ENCODE measurements at places on chromosomes 13 and 19.

- no peak for DNase-seq
Measured at GRCh38 chr13:109836629-109837607, 50.5 kb upstream of the IRS2 start.

DNA sequence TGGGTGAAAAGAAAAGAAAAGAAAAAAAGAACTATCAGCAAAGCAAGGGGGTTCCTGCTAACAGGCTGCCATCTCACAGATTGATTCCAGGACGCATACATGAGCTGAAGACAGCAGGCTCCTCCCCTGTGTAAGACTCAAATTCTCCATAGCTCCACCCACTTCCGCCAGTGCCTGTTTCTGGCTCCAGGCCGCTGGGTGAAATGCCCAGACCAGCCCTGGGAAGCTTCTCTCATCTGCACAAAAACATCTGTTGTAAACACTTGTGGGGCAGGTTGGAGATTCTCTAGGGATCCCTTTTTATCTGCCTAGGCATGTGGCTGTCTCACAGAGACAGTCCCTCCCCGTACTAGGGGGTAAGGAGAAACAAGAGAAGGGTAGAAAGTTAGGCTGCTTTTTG, 1054.4 kb upstream of the SPRY2 start:
- DNase-seq, result no peak

DNA sequence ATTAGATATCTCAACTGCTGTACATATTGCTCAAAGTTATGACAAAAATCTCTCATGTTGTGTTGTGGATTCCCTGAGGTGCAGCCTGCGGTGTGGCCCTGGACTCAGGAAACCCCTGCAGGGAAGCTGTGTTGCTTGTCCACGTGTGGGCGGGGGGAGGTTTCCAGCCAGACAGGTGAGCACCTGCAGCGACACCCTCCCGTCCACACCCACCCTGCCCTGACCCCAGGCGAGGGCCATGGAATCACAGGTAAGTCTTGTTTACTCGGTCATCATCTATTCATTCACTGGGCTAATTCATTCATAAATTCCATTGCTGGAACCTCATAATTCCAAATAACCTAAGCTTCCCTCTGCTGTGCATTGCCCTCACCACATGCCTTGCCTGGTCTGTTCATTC, 14.1 kb downstream of the PLPP2 start:
- no peak for DNase-seq

DNA sequence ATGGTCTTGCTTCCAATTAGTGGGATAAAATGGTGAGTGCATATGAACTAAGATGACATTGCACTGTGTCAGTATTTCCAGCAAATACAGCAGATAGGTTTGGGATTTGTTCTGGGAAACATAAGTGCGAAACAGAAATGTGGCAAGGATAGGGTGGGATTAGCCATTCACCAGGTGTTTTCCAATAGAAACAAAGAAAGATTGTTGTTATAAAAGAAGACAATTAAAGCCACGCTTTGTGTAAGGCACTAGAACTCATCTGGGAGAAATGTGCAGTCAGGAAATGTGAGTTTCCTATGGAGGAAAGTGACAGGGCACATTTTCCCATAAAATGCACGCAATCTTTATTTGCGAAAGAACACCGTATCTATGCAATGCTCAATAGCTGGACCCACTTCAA, 1547.8 kb downstream of the EFNB2 start:
- DNase-seq, result no peak

DNA sequence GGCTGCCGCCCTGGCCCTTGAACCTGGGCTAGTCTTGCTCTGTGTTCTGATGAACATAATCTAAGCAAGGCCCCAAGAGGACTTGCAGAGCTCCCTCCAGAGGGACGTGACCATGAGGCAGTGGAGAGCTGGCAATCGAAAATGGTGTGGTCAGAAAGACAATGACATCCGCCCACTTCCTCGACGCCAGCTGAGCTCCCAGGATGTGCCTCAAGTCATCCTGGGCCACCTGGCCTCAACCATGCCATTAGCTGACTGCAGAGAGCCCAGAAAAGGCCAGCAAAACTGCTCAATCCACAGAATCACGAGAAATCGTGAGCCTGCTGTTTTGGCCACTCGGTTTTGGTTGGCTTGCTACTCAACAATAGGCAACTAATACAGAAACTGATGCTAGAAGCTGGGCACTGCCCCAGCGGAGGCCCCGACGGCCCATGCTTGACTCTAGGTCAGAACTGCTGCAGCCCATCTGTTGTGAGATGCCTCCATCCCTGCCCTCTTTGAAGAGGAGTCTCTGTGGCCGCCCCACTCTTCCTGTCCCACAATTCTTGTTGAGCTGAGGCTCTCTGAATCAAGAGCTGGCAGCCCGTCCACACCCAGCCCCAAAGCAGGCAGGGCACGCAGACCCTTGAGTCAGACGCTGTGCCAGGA, 53.3 kb downstream of the STK24 start:
- DNase-seq, result no peak

DNA sequence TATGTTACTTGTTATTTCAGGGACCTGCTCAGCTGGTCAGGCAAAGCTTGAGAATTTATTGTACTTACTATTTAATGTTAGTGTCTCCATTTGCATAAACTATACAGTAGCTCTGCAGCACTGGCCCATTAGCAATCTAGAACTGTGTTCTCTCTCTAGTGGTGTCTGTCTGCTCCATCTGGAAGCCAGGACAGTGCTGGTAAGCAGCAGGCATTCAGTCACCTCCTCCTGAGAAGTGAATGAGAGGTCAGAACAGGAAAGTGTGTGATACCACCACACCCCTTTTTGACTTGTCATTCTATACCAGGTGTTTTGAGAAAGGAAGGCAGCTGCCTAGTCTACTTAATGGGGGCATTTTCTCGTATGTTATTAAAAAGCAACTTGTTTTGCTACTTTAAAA, 3.9 kb downstream of the COG3 start:
- no peak for DNase-seq

DNA sequence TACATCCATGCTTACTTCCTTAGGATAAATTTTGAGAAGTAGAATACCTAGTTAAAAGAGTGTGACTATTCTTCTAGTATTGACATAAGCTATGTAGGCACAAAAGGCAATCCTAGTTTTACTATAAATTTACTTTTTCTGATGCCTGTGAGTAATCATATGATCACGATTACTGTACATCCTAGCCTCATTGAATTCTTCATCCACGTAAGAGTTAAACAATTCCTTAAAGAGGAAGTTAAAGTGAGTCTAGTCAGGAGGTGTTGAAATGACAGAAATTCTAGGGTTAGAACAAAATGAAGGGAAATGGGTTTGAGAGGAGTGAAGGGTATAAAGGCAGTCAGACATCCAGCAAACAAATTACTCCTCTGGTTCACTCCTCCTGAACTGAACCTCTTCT, at the start of gene ACOD1:
ACOD1 (plus strand) TSS at position 363 of the 400 bp plus-strand sequence. CDS start 48 bp downstream, outside the sequence.
- DNase-seq, result no peak

DNA sequence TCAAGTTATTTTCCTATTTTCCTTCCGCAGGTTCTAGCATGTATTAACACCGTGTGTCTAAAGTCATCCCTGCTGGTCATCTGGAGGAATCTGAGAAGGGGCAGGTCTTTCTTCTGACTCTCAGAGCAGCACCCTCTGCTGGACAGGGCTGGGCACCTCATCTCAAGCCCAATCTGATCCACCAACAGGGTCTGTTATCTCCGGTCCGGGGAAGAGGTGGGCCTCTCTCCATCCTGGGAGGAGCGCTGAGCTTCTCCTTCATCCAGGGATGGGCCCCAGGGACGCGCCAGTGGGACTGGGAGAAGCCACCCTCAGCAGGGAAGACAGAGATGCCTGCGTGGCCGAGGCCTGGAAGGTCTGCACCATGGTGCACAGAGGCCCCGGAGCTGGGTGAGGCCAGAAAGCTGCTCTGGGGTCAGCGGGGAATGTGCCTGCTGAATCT, 26.0 kb upstream of the ZNF331 start:
- DNase-seq, result peak; percentile 69

DNA sequence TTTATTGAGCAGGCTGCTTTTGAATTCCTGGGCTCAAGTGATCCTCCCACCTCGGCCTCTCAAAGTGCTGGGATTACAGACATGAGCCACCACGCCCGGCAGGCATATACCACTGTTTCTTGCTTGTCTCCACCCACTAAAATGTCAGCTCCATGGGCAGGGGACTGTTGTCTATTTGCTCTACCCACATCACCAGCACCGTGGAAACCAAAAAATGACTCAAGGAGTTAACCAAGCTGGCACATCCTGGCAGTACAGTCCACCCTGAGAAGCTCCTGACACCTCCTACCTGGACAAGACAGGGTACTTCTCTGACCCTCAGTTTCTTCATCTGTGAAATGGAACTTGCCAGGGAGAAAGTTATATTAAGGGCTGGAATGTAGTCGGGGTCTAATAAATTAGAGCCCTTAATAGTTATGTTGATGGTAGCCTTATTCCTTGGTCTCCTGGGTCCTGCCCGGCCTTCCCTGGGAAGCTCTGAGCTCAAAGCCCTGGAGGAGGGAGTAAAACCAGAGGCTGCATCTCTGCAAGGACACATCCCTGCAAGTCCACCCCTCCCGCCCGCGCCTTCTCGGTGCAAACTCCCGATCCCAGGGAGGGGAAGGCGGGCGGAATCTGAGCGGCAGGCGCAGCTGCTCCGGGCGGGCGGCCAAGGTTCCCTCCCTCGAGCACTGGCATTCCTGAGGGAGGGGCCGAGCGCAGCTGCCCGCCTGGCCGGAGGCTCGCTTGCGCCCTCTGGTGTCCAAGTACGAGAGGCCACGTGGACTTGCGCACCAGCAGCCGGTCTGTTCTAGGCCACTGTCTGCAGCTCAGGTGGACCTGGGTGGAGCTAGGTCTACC, 14.1 kb downstream of the RDH8 start:
- peak; percentile 87 for DNase-seq

DNA sequence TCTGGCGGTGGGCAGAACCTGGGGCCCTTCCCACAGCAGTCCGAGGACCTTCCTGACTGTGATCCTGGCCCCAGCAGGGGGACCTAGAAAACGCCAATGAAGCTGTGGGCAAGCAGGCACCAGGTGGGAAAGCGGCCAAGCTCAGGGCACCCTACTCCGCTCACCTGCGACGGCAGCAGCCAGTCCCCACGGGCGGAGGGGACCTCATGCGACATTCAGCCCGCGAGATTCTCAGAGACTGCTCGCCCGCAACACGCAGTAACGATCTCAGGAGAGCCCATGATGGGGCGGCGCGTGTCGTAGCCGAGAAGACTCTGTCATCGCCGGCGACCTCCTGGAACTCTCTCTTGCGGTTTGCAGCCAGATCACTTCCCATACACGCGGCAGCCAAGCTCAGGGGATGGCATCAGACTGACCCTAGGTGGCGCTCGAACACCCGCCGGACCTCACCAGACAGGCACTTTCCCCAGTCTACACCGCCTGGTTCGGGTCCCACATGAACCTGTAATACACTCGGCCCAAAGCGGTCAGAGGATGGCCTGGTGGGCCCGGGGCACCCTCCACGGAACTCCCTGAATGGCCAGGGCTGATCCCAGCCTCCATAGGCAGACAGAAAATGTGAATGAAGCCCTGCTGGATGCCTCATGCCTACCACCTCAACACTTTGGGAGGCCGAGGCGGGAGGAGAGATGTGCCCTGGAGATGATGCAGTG, 26.5 kb downstream of the MAN2B1 start:
- DNase-seq, result peak; percentile 87

DNA sequence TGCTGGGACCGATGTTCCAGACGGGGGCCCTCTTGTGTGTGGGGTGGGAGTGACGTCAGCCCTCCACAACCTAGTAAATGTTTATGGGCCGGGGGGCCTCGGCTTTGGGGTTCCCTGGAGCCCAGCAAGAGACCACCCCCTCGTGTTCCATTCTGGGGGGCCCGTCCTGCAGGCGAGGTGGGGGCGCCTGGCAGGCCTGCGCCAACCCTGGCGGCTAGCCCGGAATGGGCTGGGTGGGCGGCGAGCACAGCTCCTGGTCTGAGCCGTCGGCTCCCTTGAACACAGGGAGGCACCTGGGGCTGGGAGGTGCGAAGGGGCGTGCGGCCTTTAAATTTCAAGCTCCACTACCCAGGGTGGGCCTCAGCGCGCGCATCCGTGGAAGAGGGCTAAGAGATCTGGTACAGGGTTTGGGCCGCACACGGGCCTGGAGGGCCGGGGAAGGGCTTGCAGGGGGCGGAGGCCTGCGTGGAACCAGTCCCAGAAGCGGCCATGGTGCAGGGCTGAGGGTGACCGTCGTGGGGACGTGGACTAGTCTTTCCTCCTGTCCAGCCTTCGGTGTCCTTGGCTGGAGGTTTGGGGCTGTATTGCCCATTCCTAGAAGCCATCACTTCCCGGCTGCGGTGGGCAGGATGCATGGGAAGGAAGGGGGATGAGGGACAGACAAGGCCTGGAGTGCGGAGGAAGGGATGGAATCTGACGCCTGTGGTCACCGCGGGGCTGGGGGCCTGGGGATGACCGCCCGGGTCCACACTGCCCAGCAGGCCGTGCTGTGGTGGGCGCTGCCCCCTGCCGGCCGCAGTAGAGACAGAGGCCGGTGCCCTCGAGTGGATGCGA, 11.4 kb downstream of the NDUFA11 start:
- DNase-seq, result peak; percentile 51

GRCh38 chr19:44974857-44975256, 19.7 kb downstream of the CLPTM1 start:
- no peak for DNase-seq

DNA sequence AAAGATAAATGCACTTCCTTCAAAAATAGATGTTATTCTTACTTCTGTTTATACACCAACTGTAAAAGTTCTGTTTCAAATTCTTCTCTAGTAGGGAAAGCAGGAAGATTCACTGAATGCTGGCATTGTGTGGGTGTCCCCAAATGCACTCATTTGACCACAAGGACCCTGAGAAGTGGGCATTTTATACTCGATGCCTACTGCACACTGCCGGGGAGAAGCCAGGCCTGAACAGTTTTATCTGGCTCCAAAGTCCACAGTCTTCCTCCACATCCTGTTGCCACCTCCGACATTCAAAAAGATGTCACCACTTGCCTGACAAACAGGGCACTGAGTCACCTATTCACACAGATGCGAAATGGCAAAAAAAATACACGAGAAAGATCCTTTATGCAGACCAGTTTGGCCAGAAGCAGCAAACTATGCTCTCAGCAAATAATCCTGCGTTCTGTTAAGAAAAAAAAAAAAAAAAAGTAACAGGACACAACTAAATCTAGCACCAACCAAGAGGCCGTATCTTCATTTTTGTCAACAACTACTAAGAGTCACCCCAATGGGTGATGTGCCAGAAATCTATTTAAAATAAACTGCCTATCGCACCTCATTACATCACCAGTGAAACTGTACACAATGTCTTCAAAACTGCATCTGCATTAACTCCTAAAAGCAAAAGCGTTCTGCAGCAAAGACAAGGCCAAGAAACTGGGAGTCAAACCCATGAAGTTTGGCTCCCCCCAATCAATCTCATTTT, 6.2 kb downstream of the ZC3H4 start:
- DNase-seq, result peak; percentile 69

GRCh38 chr13:74062933-74063332, 71.3 kb downstream of the KLF12 start:
- no peak for DNase-seq

DNA sequence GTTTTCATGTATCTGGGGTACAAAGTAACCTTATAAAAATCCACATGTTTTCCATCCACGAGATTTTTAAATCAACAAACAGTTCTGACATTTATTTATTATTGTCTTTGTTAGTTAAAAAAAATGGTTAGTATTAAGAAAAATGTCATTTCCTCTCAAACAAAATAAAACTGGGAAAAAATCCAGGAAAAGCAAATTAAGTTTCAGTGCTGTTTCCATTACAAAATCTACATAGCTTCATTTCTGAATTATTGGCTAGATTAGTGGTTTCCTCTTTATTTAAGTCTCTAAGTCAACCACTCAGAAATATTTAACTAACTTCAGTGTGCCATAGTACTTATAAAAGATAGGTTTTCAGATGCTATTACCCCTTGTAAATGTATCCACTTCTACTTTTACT, 49.1 kb downstream of the MZT1 start:
- no peak for DNase-seq
